ENCODE measurements at places on chromosomes 13 and 19.

GRCh38 chr13:38405216-38405615, 55.6 kb downstream of the UFM1 start:
- DNase-seq = no peak

DNA sequence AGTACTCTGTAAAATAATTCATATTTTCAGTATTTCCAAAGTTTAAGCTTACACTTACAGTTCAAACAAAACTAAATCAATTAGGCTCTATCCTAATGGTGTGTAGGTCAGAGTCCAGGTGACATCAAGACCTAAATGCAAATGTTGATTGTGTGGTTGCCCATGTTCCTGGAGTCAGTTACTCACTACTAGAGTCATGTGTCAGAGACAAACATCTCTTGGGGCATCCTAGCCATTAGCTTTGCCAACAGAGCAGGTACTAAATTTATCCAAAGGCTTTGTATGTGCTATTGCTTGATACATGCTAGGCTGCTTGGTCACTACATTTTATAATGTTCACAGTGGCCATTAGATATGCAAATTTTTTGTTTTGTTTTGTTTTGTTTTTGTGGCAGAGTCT, 11.7 kb downstream of the SPRY2 start:
- no peak for DNase-seq

DNA sequence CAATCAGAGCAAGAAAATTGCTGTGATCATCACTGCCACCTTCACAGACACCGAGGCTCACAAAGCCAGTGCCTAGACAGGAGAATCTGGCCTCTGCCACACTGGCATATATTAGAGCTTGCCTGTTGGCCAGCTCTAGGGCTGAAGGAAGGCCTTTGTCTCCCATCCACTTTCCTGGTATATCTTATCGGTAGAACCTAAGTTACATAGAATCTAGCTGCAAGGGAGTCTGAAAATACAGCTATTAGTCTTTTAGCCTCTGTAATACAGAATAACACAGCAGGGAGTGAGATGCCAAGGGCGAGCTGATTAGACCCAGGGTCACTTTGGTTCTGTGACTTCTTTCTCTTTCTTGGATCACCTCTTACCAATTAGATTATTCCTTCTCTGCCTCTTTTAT, 154.9 kb upstream of the KL start:
- no peak for DNase-seq

DNA sequence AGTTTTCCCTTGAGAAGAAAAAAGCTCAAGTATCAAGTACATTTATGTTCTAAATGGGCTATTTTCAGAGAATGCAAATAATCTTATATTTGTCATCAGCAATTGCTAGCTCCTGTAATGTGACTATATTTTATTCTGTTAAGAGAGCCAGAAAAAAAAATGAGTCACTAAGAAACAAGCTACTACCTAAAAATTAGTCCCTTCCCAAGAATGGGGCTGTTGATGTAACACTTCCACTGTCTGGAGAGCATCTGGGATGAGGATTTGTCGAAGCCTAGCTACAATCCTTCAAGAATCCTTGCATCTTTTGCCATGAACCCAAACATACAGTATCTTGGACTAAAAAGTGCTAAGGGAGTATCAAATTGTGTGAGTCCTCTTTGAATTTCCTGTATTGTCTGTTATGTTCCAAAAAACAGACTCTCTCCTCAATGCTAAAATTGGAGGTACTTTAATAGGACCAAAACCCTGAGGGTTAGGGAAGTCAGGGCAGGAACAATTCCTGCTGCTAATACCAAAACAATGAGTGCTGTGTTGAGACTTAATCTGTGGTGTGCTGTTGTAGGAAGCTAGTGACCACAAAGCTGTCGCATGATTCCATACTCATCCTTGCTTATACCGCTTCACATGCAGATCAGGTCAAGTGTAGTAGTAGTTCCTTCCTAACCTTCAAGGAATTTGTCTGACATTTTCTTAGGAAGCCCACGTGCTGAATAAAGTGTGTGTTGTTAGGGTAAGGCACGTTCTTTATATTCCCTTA, 4.9 kb upstream of the ZC3H13 start:
- no peak for DNase-seq

- DNase-seq = no peak
These were observed 693.1 kb upstream of the SLC10A2 start for GRCh38 chr13:103759361-103759760.

Measured in activated T-cell treated with anti-CD3 and anti-CD28 coated beads for 1 hour (primary cell).